ENCODE measurements at places on chromosomes 4 and X.

DNA sequence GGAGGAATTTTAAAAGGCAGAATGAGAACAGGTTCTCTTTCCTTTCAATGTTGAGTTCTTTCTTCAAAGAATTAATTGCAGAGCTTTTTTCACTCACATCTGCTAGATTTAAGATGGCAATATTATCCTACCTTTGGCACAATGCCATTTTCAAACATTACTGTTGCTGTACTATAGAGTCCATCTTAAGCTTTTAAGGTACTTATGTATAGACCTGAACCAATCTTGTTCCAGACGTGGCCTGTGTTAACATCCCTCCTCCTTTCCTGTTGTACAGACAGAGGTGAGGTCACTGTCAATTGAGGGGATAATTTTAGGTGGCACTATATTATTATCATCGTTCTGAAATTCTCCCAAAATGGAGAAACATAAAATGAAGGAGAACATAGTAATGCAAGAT lies 53.0 kb upstream of the MYOZ2 start:
- DNase-seq, result no peak

GRCh38 chr4:6767386-6767747 lies 15.2 kb upstream of the KIAA0232 start:
- no peak for DNase-seq

- no peak for DNase-seq
Observed at GRCh38 chr4:86400216-86400615, 40.4 kb upstream of the MAPK10 start.

DNA sequence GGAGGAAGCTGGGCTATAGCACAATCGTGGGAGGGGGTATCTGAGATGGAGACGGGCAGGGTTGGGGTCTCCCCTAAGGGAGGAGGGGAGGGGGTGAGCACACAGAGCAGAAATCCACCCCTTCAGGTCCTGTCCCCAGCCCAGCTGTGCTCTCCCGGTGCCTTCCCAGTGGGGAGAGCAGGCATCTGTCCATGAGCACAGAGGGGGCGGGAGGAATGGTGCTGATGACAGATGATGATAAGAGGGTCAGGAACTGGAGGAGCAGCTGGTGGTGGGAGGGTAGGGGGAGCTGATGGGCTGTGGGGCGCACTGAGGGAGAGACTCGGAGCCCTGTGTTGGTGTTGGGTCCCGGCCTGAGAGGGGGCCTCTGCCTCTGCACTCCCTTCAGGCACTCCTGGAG lies 8.6 kb downstream of the ATP2B3 start:
- DNase-seq, result no peak

- no peak for DNase-seq
Observed at GRCh38 chrX:31832263-31832662, 760.4 kb upstream of the FTHL17 start.

DNA sequence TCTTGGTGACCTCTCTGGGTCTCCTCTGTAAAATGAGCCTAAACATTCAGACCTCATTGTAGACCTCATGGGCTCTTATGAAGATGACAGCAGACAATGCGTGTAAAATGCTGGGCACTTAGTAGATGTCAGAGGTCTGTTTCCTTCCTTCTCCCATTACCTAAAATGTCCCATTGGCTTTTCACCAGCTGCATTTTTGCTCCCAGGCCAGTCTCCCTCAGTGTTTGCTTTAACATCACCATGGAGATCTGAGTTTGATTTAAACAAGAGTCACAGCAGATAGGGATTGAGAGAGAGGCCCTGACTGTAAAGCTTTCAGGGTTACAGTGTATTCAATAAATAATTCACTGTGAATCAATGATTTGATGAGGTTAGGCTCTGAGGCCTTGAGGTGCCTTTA lies 24.3 kb downstream of the PSAPL1 start:
- no peak for DNase-seq

- no peak for DNase-seq
Observed at GRCh38 chr4:159137176-159137575, 34.3 kb downstream of the RAPGEF2 start.

DNA sequence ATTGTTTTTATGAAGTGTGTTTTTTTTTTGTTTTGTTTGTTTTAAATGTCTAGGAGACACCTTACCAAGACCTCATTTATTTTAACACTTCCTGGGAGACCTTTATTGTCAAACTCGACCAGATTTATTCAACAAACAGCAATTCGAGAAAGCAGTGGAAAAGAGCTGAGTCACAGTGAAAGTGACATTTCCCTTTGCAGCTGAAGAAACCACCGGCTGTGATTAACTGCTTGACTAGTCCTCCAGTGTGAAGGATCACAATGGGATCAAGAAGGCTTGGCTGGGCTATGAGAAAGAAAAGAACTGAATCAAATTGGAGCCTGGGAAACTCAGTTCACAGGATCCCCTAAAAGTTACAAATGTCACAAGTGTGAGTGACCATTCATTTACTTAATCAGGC lies 11.9 kb upstream of the ADH7 start:
- DNase-seq, result no peak

DNA sequence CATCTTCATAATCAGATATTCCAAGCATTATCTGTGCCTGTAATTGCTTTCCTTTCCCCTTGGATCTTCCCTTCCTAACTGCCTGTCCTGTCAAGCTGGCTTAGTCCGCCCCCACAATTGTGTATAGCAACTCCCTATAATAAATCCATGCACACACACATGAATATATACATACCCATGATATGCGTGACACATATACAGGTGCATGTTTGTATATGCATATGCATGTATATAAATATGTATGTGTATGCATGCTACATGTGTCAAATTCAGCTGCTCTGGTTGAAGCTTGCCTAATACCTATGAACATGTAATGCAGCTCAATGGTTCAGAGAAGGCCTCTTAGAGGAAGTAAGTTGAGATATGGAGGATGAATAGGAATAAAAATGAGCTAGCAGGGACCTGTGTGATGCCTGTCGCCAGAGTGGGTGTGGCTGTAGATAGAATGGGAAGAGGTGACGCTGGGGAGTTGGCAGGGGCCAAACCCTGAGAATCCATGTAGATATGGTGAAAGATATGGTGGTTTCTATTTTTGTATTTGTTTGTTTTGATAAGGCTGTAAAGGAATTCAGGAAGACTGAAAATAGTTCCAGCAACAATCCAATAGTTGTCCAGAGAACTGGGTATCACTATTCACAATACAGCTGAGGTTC lies 595.0 kb upstream of the BOD1L1 start:
- no peak for DNase-seq

- no peak for DNase-seq
Observed at GRCh38 chrX:24890677-24891076, 125.1 kb downstream of the ARX start.

DNA sequence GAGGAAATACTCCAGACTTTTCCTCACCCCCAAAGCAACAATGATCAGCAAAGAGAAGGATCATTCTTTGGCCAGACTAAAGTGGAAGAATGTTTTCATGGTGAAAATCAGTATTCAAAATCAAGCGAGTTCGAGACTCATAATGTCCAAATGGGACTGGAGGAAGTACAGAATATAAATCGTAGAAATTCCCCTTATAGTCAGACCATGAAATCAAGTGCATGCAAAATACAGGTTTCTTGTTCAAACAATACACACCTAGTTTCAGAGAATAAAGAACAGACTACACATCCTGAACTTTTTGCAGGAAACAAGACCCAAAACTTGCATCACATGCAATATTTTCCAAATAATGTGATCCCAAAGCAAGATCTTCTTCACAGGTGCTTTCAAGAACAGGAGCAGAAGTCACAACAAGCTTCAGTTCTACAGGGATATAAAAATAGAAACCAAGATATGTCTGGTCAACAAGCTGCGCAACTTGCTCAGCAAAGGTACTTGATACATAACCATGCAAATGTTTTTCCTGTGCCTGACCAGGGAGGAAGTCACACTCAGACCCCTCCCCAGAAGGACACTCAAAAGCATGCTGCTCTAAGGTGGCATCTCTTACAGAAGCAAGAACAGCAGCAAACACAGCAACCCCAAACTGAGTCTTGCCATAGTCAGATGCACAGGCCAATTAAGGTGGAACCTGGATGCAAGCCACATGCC lies 89.7 kb downstream of the TET2 start:
- DNase-seq, result no peak

DNA sequence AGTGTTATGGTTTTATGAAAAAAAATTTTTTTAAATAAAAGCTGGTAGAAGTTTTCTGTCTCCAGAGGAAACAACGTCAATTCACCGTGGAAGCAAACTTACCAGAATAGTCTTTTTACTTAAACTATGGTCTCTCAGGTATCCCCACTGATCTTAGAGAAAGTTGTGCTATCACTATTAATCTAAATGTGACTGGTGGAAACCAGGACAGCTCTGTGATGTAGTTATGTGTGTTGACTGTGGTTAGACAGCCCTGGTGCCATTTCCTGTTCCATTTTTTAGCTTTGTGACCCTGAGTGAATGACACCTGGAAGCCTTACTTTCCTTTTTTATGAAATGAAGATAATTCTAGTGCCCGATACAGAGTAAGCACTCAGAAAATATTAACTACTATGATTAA lies 111.8 kb upstream of the HUWE1 start:
- DNase-seq, result no peak

GRCh38 chr4:174192943-174193342 lies 90.5 kb downstream of the FBXO8 start:
- DNase-seq, result no peak

DNA sequence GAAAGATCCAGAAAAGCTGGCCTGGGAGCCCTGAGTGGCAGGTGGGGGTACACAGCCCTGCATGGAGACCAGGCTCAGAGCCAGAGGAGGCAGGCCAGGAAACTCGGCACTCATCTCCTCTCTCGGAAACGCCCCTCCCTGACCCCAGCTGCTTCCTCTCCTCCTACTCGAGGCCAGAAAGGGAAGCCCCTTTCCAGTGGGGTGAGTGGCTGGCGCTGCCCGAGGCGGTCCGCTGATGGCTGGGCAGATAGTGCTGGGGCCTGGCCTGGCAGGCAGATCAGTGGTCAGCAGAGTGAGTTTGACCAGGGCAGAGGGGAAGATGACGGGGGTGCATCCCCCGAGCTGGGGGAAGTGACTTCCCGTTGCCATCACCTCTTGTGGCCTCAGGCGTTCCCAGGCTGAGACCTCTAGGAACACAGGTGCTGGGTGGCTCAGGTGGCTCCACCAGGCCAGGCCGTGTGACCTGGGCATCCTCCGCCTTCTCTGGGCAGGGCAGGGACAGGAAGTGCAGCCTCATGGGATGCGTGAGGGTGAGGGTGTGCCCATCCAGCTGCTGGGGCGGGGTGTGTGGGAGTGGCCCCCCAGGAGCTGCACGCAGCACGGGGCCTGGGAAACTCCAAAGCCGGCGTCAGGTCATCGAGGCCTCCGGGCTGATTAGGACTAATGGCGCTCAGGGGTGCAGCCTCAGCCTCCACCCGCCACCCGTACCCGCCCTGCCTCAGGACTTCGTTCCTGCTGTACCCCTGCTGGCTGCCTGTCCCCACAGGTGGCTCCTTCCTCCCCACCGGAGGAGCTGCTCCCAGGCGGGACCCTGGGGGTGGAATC lies 5.7 kb downstream of the SH3BP2 start:
- no peak for DNase-seq

DNA sequence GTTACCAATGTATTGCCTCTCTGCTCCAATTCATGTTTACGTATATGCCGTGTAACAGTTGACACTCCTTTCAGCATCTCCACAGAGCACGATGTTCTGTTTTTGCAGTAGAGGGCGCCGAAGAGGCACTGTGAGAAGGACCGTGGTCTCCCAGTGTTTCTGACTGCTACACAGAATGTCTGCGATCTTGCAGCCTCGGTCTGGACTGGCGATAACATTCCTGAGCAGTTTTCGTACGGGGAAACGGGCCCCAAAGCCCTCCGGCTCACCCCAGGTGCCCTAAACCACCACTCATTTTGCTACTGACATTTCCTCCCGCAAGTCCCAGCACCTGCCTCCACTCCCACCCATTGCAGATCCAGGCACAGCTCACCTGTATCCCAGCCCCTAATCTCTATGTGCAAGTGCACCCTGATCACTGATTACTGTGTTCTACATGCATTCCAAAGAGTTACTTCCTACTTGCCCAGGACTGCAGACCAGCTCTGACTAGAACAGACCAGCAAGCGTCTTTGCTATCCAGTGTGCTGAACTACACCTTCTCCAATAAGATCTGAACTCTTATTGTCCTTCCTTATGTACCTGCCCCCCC lies 12.4 kb upstream of the NFXL1 start:
- peak; percentile 36 for DNase-seq

DNA sequence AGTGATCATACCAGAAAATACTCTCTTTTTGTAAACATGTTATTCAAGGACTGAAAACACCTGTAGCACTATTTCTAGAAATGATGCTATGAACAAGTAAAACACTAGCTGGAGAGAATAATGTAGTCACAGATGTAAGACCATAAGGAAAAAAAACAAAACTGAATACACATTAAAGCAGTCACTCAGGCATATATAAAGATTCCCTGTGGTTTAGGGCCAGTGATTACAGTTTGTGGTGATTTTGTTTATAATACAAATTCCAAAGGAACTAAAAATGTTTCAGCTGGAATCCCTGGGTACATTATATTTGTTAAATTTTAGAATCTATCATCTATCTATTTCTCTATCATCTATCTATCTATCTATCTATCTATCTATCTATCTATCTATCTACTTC lies 777.8 kb upstream of the FRG1 start:
- no peak for DNase-seq

DNA sequence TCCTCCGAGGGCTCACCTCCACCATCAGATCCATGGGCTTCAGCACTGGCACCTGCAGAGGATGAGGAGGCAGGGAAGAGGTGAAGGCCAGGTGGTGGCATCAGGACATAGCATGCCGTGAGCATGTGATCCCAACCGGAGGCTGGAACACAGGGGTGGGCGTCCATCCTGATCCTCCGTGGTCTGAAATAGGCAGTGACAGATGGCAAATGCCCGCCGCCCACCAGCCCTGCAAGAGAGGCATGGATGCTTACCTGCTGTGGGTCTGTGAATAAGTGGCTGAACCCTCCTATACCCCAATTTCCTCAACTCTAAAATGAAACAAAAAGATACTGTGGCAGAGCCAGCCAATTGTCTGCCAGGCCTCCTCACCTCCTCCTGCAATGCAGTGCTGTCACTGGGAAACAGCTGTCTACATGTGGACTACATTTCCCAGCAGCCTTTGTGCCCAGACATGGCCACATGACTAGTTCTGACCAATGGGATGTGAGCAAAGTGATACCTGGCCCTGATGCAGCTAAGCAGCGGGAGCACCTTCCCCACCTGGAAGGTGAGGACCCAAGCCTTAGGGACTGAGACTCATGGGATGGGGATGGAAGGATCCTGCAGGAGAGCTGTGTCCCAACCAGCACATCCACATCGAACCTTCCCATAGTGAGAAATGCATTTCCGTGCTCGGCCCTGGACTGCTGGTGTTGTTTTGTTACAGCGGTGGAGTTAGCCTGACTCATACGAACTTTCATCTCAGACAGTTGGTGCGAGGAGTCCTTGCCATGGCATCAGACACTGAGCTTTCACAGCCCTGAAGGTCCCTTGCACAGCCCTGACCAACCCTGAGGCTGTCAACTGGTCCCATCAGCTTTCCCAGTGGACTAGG lies 99.5 kb downstream of the PPP2R2C start:
- no peak for DNase-seq

- DNase-seq, result no peak
Observed at GRCh38 chr4:187188118-187188517, 464.5 kb upstream of the FAT1 start.
